MV-4-11 (cell line): ENCODE measurements at places on chromosomes 6 and 20.

GRCh38 chr6:136226027-136226673, 24.0 kb downstream of the MTFR2 start:
- DNase-seq: peak; percentile 54

DNA sequence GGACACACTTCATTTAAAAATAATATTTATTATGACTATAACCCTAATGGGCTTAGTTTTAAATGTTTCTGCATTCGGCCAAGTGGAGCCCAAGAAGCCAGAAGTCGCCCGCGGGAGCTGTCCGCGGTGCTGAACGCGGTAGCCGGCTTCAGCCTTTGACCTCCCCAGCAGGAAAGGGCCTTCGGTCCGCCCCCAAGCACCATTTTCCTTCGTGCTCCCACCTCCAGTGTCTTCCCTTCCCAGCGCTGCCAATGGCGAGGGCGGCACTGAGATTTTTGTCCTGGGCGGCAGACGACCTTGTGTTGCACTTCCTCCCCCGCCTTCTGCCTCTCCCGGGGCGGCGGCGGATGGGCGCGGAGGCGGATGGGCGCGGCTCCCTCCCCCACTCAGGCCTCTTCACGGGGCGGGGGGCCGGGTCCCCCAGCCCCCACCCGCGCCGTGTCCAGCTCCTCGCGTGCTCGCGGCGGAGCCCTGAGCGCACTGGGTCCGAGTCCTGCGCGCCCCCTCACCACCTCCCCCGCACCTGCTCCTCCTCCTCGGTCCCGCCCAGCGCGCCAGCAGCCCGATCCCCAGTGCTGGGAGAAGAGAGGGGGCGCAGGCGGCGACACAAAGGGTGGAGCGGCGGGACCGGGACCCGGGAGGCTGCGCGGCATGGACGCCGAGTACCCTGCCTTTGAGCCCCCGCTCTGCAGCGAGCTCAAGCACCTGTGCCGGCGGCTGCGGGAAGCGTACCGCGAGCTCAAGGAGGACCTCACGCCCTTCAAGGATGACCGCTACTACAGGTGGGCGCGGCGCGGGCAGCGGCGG, 23.6 kb upstream of the TMEM181 start:
- peak; percentile 48 for DNase-seq

- DNase-seq: no peak
These were observed 122.2 kb upstream of the FAM184A start for GRCh38 chr6:119200512-119201175.

DNA sequence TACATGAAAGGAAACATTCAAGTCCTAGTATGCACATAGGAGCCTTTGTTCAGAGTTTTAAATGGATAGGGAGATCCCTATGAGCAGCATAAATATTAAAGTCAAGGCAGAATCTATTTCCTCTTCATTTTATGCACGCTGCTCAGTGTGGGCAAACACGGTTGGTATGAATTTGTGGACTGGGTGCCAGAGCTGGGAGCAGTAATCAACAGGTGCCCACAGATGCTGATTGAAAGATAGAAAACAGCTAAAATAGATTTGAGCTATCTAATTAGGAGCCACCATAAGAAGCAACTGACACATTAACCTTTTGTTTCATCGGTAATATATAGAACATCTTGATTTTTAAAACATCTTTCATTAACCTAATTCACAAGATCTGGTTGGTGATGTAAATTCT, 175.5 kb downstream of the EYS start:
- no peak for DNase-seq

DNA sequence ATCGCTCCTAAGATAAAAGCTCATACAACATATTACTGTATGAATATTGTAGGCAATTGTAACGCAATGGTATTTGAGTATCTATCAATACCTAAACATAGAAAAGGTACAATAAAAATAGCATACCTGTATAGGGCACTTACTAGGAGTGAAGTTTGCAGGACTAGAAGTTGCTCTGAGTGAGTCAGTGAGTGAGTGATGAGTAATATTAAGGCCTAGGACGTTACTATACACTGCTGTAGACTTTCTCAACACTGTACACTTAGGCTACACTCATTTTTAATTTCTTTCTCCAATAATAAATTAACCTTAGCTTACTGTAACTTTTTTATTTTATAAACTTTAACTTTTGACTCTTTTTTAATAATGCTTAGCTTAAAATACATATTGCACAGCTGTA, 546.9 kb downstream of the HACE1 start:
- DNase-seq: no peak

DNA sequence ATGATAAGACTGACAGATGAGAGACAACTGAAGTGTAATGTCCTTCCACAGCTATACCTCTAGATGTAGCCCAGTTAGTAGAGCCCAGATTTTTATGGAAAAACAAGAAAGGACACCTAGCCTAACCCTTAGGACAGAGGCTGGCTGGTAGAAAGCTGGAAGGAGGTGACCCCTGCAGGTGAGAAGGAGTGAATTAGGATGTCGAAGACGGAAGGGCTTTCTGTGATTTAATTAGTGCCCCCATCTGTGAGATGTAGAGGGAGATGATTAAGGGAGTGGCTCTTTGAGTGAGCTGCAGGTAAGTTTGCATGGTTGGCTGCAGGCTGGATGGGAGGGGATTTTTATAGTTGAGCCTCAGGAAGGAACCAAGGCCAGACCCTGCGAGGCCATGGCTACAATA, 82.8 kb downstream of the GFRA4 start:
- DNase-seq: no peak

- DNase-seq: no peak
These were observed 134.2 kb downstream of the CEP57L1 start for GRCh38 chr6:109229536-109229935.
